ENCODE measurements at places on chromosomes 16 and 17.

DNA sequence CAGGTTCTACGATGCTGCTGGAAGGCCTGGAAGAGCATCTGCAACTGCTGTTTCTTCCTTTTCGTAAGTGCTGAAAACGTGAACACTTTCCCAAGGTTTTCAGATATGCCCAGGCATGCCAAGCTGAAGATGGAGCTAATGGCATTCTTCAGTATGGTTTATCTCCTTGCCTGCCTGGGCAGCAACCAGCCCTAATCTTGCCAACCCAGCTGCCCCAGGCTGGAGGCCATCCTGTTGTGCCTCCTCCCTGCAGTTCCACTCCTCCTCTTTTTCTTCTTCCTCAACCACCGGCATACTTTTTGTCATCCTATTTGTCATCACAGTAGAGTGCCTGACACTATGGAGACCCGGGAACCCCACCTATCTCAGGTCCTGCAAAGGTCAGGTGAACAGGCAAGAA lies 1849.3 kb downstream of the TP53TG3F start:
- no peak for DNase-seq

DNA sequence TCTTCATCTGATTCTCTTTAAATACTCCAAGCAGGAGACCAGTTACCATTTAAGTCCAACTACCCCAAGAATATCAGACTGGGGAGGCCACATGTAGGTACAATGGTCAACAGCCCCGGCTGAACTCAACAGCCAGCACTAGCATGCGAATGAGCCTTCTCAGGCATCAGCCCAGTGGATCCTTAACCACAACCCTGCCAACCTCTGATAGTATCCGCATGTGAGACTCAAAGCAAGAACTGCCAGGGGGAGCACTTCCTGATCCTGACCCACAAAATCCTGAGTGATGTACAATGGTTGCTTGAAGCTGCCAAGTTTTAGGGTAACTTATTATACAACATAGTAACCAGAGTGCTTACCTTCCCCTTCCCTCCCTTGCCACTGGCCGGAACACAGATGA lies 4.0 kb downstream of the PYY start:
- no peak for DNase-seq

GRCh38 chr17:82006468-82007227 lies 16.0 kb downstream of the CENPX start:
- no peak for DNase-seq

DNA sequence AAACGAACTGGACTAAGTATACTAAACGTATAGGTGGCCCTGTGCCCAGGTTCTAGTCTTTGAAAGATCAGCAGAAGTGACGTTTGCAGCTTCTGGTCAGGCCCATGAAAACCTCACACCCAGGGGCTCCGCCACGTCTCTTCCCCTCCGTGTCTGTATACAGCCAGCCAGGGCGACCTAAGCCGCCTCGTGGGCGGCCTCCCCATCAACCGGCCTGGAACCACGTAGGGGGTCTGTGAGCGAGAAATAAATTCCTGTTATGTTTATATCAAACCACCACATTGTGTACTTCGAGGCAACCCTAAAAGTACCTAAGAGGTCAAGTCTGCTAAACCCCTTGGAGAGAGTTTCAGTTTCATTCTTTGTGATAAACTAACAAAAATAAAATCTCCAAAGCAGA lies 6.8 kb downstream of the TK1 start:
- no peak for DNase-seq

DNA sequence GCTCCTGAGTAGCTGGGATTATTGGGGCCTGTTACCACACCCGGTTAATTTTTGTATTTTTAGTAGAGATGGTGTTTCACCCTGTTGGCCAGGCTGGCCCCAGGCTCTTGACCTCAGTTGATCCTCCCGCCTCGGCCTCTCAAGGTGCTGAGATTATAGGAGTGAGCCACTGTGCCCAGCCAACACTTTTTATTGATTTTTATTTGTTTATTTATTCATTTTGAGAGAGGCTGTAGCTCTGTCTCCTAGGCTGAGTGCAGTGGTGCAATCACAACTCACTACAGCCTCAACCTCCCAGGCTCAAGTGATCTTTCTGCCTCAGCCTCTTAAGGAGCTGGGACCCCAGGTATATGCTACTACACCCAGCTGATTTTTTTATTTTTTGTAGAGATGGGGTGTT lies 54.7 kb downstream of the TNRC6A start:
- no peak for DNase-seq

- DNase-seq: no peak
Observed at GRCh38 chr17:19904924-19905323, 37.2 kb upstream of the ULK2 start.

GRCh38 chr16:56777482-56777881 lies 47.6 kb downstream of the NUP93 start:
- DNase-seq: no peak

DNA sequence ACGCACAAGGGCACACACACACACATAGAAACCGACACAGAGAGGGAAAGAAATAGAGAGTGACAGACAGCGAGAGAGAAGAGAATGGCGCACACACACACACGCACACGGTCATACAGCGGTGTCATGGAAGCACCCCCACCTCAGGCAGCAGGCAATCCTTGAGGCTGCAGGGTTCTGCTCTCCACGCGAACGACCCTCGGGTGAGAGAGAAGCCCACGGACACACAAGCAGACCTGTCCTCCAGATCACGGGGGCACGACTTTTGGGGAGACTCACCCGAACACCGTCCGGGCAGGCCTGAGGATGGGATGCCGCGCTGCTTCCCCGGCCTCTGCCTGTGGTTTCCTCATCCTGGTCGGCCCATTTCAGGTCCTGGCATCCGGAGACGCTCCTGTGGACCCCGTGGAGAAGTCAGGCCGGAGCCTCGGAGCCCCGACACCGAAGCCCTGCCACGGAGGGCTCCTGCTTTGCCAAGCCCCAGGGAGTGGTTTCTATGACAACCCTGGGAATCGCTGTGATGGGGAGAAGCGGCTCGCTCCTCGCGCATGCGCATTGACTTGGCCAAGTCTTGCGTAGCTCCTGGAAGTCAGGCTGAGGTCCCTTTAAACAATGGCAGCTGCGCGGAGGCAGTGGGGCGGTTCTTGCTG lies 118.2 kb upstream of the KCNJ18 start:
- peak; percentile 32 for DNase-seq

GRCh38 chr16:19232988-19233387 lies 52.5 kb upstream of the CLEC19A start:
- DNase-seq: no peak

DNA sequence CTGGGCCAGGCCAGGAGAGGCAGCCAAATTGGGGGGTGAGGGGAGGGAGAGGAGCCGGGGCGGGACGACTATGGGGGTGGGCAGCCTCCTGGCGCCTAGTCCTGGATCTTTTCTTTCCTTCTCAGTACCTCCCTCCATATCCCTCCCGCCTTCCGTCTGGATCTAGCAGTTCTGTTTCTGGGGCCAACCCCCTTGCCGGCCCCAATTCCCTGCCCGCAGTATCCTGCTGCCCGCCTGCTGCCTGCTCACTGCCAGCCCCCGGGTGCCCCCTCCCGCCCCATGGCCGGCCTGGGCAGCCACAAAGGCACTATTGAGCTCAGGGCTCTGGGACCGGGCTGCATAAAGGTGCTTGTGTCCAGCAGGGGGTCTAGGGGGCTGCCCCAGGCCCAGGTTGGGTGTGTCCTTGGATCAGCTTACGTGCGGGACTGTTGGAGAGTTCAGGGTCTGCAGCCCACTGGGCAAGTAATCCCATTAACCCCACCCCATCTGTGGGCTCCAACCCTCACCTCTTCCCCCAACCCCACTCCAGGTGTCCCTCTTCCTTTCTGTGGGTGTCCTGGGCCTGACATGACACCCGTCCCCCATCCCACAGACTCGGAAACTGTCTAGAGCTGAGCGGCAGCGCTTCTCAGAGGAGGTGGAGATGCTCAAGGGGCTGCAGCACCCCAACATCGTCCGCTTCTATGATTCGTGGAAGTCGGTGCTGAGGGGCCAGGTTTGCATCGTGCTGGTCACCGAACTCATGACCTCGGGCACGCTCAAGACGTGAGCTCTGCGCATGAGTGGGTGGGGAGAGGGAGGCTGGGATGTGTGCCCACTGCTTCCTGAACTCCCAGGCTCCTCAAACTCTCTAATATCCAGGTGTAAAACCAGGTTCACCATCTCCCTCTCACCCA lies 2.0 kb downstream of the WNK4 start:
- no peak for DNase-seq

- peak; percentile 86 for DNase-seq
Observed at GRCh38 chr16:70778901-70779309, 22.1 kb downstream of the VAC14 start.

GRCh38 chr17:40358323-40359038 lies 6.1 kb downstream of the GJD3 start:
- no peak for DNase-seq

- no peak for DNase-seq
Observed at GRCh38 chr16:67667453-67667816, 821 bp downstream of the C16orf86 start.

GRCh38 chr17:49515196-49515770 lies 20.2 kb downstream of the NGFR start:
- DNase-seq: peak; percentile 87

GRCh38 chr17:36506831-36507230 lies 20.4 kb downstream of the ZNHIT3 start:
- no peak for DNase-seq

GRCh38 chr17:77749989-77750388 lies 208.5 kb upstream of the TNRC6C start:
- DNase-seq: no peak

GRCh38 chr17:76830987-76831715 lies 37.1 kb upstream of the MGAT5B start:
- DNase-seq: no peak

GRCh38 chr17:7740481-7741001 lies 23.0 kb downstream of the DNAH2 start:
- DNase-seq: no peak

DNA sequence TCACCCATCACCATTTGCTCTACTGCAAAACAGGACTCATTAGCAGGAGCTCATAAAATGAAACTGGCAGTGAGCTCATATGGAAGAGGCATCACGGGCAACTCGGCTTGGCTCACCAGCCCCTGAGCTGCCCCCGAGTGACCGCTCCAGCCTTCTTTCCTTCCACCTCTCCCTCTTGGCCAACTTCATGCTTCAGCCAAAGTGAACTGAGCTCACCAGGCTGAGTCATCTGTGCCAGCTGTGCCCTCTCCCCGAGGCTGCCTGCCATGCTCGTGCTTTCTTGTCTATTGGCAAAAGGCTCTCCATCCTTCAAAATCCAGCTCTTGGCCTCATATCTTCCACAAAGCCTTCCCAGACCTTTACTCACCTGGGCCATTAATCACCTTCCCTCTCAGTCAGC lies 391.4 kb downstream of the WWOX start:
- DNase-seq: no peak

- DNase-seq: no peak
Observed at GRCh38 chr17:28552176-28552999, at the start of gene UNC119. Gene UNC119, minus strand, starts transcription at chr17:28552624. Its CDS starts 67 bp downstream, at chr17:28552557.

DNA sequence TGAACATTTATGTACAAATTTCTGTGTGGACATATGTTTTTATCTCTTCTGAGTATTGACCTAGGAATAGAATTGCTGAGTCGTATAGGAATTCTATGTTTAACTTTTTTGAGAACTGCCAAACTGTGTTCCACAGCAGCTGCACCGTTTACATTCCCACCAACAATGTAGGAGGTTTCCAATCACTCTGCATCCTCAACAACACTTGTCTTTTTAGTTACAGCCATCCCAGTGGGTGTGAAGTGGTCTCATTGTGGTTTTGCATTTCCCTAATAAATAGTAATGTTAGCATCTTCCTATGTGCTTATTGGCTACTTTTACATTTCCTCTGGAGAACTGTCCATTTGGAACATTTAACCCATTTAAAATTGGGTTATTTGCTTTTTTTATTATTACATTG lies 36.6 kb upstream of the NACA2 start:
- DNase-seq: no peak

GRCh38 chr16:78443542-78444364 lies 344.3 kb downstream of the WWOX start:
- DNase-seq: no peak

- DNase-seq: no peak
Observed at GRCh38 chr17:76123749-76124581, 17.1 kb downstream of the FOXJ1 start.

GRCh38 chr17:2705263-2705662 lies 6.3 kb downstream of the CLUH start:
- peak; percentile 23 for DNase-seq

DNA sequence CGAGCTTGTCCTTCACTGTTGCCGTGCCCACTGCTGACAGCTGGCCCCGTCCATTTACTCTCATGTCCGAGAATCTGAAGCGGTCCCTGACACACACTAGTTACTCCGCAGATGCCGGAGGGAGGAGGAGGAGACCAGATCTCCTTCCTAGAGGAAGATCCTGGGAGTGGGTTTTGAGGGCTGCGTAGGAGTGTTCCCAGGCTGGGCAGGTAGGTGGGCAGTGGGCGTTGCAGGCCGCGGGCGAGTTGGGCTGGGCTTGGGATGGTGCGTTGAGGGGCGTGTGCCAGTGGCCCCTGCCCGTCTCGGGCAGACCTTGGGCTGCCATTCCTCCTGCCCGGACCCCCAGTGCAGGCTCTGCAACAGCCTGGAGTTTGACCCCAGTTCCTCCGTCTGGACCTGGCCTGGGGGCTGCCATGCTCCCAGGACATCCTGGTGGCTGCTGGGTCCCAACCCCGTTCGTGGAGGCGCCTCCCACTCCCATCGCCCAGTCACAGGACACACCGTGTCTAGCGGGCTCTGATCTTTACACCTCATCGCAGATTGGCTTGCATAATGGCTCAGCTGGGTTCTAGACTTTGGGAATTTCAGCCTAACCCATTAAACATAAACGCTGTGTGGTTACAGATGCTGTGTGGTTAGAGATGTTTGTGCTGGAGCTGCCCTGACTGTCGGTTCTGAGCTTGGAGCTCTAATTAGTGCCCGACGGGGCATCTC lies 22.8 kb downstream of the CACNA1H start:
- no peak for DNase-seq

GRCh38 chr16:82004601-82005000 lies 6.7 kb downstream of the SDR42E1 start:
- no peak for DNase-seq

DNA sequence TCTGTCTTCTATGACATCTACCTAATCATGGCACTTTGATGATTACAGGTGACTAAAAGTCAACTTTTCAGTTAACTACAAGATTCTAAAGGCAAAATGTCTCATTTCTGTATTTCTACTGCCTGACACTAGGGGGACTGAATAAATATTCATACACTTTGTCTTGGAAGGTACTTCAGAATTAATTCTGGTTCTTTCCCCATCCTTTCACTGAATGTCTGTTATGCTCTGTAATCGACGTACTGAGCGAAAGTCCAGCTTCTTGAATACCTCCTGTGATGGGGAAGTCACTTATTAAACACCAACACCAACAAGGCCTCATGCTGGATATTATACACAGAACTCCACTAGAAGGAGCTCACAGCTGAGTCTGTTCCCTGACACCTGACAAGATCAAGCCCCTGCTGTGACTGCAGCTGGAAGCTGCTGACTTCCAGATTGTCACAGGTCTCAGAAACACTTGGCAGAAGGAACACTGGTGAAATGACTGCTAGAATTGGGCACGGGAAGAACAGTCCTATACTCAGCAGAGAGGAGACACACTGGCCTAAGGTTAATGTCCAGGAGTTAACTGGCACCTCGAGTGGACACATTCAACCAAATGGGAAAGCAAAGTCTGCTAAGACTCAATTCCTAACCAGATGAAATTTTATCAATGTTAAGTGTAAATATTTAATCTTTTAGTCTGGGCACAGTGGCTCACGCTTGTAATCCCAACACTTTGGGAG lies 31.9 kb downstream of the CMC2 start:
- DNase-seq: no peak
